ENCODE measurements at places on chromosomes 4 and X.

GRCh38 chr4:127006446-127006877 is 626.3 kb upstream of the INTU start:
- DNase-seq = no peak

DNA sequence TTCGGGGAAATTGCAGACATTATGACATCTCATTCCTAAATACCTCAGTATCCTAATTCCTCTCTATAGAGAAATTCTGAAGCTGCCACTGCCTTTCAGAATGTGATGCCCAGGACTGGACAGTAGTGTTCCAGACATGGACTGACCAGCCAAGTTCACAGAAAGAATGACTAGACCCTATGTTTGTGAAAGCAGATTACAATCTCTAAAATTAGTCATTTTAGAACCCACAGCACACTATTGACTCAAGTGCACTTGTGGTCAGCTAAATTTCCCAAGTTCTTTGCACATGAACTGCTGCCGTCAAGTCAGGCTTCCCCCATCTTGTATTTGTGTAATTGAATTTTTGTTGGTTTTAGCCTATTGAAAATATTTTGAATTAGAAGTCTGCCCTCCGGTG is 81.0 kb upstream of the ESX1 start:
- no peak for DNase-seq

GRCh38 chr4:140994015-140994414 is 139.3 kb downstream of the RNF150 start:
- DNase-seq = no peak

- DNase-seq = no peak
These were observed 177.8 kb upstream of the ETNPPL start for GRCh38 chr4:108940634-108941033.

DNA sequence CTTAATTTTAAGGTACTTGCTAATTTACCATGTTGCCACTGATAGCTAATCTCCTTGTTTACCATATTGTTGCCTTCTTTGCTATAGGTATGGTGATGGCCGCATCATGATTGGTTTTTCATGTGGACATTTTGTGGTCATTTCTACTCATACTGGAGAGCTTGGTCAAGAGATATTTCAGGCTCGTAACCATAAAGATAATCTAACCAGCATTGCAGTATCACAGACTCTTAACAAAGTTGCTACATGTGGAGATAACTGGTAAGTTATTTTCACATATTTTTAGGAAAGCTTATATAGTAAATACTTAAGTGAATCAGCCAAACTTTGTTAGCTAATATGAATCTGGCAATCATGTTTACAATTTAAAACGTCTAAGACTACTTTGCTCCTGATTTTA is 23.1 kb downstream of the WDR19 start:
- no peak for DNase-seq

GRCh38 chr4:114924311-114924710 is 189.1 kb downstream of the NDST4 start:
- no peak for DNase-seq

DNA sequence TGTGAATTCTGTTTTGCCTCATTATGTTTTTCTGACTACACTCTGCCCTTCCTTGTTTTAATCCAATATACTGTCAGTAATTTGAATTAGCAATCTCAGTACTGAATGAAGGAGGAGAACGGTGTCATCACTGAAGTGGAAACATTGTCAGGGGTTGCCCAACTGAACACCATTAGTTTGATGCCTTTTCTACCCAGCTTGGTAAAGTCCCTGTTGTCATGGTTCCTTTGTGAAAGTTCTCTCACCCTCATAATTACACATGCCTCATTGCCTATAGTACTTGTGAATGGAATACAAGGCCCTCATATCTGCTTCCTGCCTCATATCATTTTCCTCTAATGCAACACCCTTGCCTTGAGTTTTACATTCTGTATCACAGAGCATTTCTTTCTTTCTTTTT is 76.9 kb downstream of the RRAGB start:
- DNase-seq = no peak

DNA sequence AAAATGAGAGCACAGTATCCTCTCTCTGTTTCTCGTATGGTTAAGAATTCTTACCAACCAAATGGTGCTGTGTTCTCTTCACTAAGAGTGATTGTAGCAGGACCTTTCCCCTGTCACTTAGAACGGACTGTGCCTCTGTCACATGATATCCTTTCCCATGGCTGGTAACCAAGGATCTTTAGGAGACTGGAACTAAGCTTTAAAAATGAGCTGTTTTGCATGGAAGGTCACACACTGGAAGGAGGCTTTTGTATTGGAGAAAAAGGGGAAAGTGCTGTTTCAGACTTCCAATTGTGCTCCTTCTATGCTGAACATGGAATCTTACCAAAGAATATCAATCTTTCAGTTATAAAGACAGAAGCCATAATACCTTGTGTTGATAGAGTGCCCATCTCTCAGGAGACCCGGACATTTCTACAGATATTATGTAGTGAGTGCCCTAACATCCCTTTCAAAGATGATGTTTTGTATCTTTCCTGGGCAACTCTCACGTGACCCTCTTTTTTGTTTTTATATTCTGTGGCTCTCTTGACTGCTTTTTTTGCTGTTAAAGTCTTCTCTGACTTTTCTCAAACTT is 148.6 kb downstream of the SLC4A4 start:
- DNase-seq = no peak

GRCh38 chr4:7395645-7396044 is 39.1 kb downstream of the PSAPL1 start:
- DNase-seq = no peak

DNA sequence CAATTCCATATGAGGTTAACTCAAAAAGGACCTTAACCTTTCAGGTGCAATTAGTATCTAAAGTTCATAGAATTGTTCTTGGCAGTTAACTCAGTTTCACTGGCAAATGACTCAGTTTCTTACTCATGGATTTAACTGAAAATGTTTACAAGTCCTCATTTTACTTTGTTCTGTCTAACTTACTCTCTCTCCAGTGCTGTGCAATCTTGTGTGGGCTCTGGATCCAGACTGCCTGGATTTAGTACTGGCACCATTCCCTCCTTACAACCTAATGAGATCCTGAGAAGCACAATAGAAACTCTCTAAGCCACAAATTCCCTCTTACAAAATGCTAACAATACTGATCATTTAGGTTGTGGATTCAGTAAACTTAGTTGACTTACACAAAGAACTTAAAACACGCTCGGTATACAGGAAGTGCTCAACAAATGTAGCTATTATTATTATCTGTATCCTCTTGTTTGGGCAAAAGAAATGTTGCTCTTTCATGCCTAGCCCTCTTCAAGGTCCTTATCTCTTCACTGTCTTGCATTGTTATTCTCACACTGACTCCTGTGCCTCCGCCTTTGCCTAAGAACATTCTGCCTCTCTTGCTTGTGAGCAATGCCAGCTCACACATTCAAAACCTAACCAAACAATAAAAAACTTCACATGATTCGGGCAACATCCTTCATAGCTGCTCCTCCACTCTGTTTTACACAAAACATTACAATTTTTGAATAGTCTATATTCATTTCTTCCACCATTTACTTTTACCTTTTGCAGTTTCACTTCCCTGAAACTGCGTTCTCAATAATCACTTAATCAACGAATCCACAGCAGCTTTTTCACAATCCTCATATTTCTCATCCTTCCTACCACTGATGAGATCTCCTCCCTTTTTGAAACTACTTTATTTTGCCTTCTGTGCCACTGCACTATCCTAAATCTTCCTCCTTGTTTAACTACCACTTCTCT is 91.8 kb downstream of the PDE5A start:
- DNase-seq = no peak

DNA sequence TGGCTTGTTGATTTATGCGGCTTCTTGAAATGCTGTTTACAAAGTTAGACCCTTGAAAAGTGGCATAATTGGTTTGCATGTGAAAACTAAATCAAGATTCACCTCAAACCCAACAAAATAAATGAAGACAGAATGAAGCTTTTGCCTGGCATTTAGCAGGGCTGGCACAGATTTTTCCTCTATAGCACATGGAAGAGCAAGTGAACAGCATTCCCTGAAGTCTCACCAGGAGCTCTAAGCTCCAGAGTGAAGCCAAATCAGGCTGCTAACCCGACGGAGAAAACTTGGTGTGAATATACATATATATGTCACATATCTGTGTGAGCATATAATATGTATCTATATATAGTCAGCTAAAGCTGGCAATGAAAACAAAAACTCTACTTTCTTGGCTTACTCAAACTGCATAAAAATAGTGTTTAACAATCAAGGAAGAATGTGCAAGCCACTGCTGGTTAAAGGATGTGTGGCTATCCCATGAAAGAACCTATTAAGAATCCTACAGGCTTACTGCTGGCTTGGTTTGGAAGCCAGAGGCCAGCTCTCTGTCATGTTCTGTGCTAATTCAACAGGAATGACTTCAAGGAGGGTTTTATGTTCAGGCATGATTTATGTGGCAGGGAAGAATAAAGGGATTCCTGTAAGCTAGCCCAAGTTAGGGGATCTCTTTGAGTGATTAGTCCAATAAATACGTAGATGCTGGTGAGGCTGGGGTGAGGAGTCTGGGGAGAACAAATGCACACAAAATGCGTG is 69.9 kb downstream of the MFAP3L start:
- DNase-seq = no peak

DNA sequence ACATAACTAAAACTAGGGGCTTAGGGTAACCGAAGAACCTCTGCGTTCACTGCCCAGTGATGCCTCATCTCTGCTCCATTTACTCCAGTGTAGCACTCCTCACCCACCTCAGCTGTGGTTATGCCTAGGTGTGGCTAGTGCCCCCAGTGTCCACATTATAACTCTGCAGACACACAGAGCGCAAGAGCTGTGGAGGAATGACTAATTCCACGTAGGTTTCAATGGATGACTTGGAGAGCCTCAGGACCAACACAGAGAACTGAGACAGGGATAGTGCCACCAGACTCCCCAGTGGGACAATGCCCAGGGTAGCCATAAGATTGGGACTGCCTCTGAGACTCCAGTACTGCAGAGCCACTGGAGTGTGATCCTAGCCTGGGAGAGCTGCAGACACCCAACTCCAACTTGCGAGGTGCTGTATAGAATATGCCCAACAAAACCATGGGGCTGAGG is 542.4 kb upstream of the DIPK2B start:
- no peak for DNase-seq

DNA sequence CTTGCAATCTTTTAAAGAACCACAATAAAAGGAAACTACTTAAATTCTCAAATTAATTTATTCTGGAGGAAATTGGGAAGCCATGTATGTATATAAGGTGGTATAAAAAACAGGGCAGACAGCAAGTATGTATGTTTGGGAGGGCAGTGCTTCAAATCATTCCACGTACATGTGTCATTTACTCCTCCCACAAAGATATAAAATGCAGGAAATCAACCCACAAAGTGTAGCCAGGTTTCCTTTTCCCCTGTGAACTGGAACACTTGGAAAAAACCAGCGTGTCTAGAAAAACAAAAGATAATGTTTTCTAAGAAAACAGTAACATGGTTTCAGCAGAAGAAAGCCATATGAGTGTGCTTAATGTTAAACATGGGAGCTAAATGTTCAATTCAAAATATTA is 156.7 kb upstream of the FAM47A start:
- DNase-seq = no peak

GRCh38 chr4:127049526-127049925 is 583.2 kb upstream of the INTU start:
- no peak for DNase-seq

DNA sequence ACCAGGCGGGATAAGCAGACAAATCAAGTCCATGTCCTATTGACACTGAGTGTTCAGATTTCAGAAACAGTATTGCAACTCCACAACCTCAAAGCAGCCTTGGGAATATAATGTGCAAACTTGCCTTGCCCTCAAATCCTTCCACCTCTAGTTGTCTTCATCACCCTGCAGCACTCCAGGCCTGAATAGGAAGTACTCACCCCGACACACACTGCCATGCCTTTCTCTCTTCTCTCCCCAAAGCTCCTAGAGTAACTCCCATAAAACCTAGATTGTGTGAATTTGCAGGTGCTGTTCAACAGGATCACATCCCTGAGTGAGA is 19.6 kb downstream of the ACSL1 start:
- DNase-seq = no peak

- DNase-seq = no peak
These were observed 83.1 kb downstream of the CC2D2A start for GRCh38 chr4:15552557-15553362.

GRCh38 chr4:65023883-65024670 is 614.8 kb upstream of the TECRL start:
- DNase-seq = no peak

DNA sequence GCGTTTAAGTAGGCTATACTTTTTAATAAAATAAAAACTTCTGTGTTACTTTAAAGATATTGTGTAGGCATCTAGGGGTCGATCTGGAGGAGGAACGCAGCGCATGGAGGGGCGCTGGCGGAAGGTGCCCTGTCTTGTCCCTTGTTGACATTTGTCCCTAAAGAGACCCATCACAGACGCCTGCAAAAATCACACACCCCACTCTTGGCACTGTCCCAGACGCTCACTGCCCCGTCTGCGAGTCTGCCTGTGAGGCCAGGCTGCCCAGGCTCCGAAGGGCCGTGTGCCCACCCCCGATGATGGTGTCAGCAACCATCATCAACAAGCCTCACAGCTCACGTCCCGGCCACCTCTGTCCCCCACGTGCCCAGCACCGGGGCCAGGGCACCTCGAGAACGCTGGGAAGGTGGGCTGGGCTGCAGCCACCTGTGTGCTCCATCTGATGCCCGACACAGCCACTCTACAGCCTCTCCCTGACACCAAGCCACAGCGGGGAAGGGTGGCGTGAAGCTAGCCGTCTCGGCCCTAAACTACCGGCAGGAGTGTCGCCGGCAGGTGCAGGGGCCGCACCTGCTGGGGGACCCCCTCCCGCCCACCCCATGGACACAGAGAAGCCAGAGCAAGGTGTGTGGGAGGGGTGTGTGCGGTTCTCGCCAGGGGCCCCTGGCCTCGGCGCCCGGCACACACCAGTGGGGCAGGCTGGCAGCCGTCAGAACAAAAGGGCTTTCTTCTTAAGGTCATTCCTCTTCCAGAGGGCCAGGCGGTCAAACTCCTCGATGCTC is 26.8 kb upstream of the AFAP1 start:
- no peak for DNase-seq

DNA sequence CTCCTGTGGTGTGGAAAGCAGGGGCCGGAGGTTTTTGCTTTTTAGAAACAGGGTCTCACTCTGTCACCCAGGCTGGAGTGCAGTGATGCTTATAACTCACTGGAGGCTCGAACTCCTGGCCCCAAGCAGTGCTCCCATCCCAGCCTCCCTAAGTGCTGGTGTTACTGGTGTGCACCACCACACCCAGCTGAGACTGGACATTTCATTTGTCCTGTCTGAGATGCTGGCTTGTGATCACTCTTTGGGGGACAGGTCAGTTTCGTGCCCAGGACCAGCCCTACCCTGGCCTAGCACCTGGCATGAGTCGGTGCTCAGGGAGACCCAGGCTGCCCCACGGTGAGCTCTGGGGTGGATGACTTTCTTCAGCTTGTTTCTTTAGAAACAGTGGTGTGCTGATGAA is 11.3 kb downstream of the PSAPL1 start:
- DNase-seq = no peak

DNA sequence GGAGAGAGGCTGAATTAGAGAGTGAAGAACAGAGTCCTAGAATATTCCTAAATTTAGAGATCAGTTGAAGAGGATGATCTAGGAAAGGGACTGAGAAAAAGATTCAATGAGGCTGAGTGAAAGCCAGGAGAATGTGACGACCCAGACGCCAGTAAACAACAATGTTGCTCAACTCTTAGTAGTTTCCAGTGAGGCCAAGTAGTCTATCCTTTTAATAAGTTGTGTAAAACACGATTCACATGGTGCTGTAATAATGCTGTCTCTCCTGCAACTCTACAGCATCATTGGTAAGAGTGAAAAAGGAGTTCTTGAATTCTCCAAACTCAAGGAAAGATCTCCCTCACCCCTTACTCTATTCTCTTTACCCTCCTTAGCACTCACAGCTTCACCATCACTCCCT is 140.3 kb downstream of the CFAP299 start:
- DNase-seq = no peak

GRCh38 chr4:78396613-78397291 is 154.8 kb upstream of the ANXA3 start:
- no peak for DNase-seq

Measured in glutamatergic neuron (in vitro differentiated cells).